ENCODE measurements at places on chromosomes 13 and 19. TPM values are rescaled to one million over a fixed set of nuclear protein-coding genes. Genes with fewer than 3 reads are reported as not detected.

- DNase-seq = no peak
These were observed 28.0 kb downstream of the RXFP2 start for GRCh38 chr13:31767175-31767900.

DNA sequence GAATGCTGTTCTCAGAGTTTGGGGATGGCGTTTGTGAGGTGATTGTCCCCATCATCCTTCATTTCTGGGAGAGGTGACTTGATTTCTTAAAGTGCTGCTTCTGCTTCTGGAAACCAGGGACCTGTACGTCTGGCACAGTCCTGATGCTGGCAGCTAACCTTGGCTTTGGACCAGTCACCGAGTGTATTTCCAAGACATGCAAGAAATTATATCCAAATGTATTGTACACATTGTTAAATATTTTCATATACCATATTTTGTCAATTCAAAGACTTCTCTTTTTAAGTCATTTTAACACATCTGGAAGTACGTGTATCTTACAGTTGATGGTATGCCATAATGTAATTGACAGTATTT, 97.4 kb downstream of the ARHGEF7 start:
- no peak for DNase-seq

DNA sequence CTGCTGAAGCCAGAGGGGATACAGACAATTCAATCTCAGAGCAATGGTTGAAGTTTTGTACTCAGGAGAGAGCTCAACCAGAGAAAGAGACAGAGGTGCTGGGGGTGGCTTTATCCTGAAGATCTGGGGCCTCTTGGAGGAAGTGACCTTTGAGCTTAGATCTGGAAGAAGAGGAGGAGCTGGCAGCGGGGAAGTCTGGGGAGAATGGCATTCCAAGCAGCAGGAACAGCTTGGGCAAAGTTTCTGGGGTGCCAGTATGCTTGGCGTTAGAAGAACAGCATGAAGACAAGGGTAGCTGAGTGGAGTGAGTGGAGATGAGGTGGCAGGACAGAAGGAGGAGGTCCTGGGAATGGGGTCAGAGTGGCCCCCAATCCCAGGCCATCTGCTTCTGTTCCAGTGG, 11.3 kb downstream of the MAST3 start:
- DNase-seq = no peak

DNA sequence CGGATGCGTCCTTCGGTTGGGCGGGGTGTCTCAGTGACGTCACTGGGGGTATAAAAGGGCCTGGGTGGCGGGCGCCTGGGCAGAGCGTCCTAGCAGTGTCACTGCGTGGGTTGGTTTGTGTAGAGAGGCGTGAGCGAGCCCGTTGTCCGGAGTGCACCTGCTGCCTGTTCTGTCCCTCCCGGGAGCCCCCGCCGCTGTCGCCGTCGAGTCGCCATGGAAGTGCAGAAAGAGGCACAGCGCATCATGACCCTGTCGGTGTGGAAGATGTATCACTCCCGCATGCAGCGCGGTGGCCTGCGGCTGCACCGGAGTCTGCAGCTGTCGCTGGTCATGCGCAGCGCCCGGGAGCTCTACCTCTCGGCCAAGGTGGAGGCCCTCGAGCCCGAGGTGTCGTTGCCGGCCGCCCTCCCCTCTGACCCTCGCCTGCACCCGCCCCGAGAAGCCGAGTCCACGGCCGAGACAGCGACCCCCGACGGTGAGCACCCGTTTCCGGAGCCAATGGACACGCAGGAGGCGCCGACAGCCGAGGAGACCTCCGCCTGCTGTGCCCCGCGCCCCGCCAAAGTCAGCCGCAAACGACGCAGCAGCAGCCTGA, 2.9 kb downstream of the IER2 start:
- DNase-seq = peak; percentile 94

DNA sequence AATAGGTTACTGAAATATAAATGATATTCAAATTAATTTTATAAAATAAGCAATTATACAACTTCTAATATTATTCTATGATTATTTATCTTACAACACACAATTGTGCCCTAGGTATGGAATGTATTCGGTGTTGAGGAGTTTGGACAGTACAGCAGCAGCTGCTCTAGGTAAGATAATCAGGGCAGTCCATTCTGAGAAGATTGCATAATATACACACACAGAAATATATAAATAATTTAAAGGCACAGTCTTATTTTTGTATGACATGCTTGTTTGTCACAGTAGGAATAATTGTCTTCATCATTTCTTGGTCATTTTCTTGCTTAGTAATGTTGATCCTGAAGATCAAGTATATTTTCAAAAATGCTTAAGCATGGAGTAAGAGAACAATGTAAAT, 849.4 kb upstream of the MIR17HG start:
- DNase-seq = no peak

DNA sequence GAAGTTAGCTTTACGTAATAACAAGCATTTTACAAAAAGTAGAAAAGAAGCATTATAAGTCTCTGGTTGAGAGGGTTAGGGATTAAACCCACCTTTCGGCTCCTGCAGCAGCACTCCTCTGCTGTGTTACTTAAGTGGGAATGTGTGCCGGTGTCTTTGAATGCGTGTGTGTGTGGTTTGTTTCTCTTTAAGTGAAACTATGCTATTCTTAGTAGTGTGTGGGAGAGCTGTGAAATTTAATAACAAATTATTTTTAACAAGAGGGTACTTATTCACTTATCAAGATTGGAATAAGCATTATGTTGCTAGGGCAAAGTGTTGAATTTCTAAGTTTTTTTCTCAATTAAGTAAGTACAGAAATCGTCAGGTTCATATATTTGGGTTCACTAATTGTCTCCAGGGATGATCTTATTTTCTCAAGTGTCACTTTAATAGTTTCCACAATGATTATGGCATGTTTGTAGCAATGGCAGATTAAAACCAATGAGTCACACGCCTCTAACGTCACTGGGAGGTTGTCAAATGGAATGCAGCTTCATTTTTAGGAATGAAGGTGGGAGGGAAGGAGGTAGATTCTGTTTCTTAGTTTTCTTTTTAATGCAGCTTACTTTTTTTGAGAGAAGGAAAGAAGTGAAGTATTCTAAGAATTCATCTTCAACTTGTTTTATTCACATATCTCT, 151.3 kb downstream of the LMO7 start:
- DNase-seq = no peak

- DNase-seq = no peak
These were observed 36.7 kb downstream of the CARD8 start for GRCh38 chr19:48218997-48219396.

GRCh38 chr13:66691149-66691548, 539.0 kb downstream of the PCDH9 start:
- DNase-seq = no peak

GRCh38 chr13:93462151-93462550, 235.5 kb downstream of the GPC6 start:
- DNase-seq = no peak

- no peak for DNase-seq
These were observed 30.4 kb downstream of the KLF5 start for GRCh38 chr13:73089213-73089612.

GRCh38 chr13:86710013-86710412, 910.8 kb upstream of the SLITRK6 start:
- DNase-seq = no peak

GRCh38 chr19:33859016-33859415, 62.3 kb downstream of the KCTD15 start:
- DNase-seq = no peak

The SLC39A3 gene
- 42.1 TPM for total RNA-seq

The PVR gene
- 56.4 TPM for total RNA-seq

The PTH2 gene
- total RNA-seq = not detected

The DCLK1 gene
- 35.6 TPM for total RNA-seq

The FCER2 gene
- total RNA-seq = not detected

The KCTD15 gene
- total RNA-seq = 50.1 TPM

The FPR2 gene
- not detected for total RNA-seq
